ENCODE measurements at places on chromosomes 6 and 20.

- no peak for DNase-seq
Observed at GRCh38 chr20:54023406-54023805, 47.0 kb downstream of the BCAS1 start.

DNA sequence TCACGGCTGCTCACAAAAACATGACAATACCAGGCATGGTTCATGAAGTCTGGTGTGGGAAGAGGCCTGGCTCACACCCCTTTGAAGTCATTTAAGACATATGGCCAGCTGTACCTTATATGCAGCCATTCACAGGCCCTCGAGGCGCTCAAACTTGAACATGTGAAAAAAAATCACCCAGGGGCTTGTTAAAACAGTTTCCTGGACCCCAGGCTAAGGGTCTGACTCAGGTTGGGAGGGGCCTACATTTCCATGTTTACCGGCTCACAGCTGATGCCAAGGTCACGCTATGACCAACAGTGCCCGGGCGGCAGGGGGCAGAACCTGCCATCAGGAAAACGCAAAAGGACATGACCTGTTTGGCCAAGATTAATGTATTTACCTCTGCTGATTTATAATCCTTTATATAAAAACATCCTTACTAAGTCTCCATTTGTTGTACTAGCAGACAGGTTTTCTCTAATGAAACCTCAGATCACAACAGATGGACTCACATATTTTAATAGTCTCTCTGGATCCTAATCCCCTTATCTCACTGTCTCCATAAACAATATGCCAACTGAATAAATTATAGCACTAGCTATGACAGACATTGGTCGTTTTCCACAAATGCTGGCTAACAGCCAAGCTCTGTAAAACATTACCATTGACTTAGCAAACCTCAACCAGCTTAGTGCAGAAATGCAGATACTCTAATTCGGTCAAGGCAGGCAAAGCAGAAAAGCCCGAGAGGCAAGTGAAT, 19.9 kb downstream of the EZR start:
- peak; percentile 25 for DNase-seq

GRCh38 chr20:38061109-38061508, 27.6 kb downstream of the RPRD1B start:
- no peak for DNase-seq

- DNase-seq: peak; percentile 15
Observed at GRCh38 chr6:14228571-14228970, 111.0 kb downstream of the CD83 start.

GRCh38 chr20:43444107-43444506, 13.6 kb upstream of the SRSF6 start:
- no peak for DNase-seq

DNA sequence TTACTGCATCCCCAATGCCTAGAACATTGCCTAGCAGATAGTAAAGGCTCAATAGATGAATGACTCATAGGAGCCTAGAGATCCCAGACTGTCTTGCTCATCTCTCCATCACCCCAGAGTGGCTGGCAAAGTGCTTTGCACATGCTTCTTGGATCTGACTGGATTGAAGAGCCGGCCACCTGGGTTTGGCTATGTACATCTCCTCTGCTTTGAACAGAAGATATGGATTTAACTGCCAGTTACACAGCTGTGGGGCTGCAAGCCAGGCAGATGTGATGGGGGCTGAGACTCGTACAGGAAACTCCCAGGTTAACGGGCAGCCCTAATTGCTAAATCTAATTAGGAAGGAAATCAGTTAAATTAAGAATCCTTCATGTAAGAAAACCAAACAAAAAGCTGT, 28.6 kb downstream of the MYLIP start:
- DNase-seq: no peak

- DNase-seq: no peak
Observed at GRCh38 chr6:43946641-43947363, 176.8 kb downstream of the VEGFA start.

DNA sequence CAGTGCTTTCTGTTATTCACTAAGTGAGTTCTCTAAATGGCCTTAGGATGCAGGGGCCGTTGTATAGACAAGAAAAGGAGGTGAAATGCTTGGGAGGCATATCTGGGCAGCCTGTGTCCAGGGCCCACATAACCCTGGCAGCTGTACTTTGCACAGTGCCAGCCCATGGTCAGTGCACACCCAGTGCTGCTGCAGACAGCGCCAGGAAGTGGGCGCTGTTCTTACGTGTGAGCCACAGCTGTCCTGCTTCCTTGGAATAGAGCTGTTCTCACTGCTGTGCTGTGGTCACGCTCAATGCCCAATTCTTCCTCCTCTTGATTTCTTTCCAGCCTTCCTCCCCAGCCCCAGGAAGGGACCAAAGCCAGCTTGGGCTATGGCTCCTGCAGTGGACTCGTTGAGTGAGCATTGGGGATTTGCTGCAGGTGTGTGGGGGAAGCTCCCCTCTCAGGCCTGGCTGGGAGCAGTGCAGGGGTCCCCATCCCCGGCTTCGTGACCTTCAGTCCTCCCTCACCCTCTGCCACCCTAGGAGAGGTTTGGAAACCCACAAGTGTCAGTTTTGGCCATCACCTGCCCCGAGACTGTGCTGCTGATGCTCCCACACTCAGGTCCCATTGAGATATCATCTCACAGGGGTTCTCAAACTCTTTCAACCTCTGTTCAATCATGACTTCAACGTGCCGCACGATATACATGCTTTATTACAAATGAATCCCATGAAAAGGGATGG, 246.8 kb upstream of the EXOC2 start:
- no peak for DNase-seq
